ENCODE measurements at places on chromosomes 6 and 20.

GRCh38 chr20:22848364-22848763, 186.7 kb upstream of the SSTR4 start:
- DNase-seq: no peak

DNA sequence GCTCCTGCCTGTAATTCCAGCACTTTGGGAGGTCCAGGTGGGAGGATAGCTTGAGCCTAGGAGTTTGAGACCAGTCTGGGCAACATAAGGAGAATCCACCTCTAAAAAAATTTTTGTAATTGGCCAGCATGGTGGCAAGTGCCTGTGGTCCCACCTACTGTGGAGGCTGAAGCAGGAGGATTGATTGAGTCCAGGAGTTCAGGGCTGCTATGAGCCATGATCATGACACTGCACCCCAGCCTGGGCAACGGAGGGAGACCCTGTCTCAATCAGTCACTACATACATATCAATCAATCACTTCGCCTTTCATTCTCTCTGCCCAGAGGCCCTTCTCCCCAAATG, 1.1 kb upstream of the STK38 start:
- no peak for DNase-seq

DNA sequence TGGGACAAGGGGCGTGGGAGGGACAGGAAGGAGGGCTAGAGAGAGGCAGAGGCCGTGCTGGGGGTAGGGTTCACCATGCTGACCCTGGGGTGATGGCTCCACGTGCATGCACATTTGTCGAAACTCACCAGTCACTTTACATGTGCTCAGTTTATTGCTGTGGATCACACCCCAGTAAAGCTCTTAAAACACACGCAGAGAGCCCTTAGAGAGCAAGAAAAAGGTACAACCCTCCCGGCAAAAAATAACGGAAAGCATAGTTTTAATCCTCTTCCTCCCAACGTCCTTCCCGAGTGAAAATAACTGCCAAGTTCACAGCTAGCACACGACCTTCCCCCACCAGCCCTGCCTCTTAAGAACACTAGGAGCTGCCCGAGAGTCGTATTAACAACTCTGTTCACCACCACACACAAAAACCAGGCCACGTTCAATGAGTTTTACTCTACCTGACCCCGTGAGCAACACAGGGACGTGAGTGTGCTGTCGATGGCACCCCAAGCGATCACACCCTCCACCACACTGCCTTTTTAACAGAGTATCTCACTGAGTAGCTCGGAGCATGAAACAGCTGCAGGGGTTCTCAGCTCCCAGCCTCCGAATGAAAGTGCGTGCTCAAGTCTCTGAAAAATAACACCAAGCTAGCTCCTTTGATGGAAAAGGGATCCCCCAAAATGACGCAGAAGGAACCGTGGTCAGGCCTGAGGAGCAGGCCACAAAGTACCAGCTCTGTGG, 39.7 kb downstream of the TAF4 start:
- no peak for DNase-seq

DNA sequence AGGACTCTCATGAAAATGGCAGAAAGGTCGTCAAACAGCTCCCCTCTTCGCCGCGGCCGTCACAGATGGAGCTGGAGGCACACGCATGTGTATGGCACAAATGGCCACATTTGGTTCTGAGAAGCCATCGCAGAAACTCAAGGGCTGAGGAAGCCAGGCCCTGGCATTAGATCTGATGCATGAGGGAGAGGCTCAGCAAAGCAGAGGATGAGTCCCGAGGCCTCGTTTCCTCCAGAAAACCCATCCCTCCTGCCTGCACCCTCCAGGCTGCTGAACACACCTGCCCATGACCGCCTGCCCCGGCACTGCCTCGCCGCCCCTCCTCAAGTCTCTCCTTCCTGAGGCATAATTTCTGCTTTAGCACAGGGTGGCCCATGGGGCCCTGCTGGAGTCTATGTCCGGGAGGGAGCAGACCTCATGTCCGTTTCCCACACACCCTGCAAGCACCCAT, 240.3 kb downstream of the DLL1 start:
- DNase-seq: no peak

DNA sequence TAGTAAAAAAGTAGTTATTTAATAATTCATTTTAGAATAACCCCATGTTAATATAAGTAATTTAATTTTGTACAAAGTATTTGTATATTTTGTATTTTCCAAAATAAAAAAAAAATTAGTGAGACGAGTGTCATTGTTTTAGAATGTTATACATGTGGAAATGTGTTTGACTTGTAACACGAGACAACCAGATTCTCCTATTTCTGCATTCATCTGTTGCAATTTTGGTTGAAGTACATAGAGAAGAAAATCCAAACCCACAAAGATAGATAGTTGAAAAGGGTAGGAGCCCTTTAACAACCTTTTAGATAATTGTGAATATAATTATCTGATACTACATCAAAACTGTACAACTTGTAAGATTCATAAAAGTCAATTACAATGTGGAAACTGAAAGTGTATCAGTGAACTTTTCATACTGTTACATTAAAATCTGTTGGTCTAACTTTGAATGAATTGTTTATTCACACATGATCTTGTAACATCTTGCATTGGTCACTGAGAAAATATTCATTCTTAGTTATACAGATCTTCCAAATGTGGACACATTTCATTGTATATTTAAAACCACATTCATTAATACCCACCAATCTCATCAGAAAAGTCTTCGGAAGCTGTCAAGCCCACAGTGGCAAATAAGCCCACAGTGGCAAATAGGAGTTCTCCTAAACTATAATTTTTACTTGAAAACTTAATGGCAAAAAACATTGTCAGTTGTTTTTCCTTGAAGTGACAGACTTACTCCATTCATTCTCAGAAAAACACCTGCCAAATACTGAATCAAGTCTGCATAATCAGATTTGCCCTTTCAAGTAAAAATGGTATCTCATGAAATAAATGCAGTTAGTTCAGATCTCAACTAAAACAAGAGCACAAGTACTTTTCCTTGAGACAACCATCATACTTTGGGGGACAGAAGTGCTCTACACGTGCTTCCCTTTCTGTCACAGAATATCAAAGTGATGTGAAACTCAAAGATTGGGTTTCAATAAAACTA, 52.8 kb downstream of the FKBP5 start:
- DNase-seq: no peak

DNA sequence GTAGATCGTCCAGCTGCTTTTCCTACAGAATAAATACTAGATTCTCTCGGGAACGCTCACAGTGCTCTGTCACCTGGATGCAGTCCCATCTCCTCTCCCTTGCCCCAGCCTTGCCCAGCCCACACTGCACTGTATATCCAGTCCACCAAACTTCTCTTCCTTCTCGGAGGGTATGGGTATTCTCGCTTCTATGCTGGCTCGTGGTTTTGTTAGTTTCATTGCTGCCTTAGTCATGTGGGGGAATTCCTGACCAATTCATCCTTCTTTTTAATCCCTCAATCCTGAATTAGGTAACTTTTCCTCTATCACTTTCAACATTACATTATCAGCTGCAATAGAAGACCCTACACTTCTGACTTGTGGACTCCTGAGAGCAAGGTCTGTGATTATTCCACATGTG, 252.4 kb downstream of the GMDS start:
- DNase-seq: no peak

DNA sequence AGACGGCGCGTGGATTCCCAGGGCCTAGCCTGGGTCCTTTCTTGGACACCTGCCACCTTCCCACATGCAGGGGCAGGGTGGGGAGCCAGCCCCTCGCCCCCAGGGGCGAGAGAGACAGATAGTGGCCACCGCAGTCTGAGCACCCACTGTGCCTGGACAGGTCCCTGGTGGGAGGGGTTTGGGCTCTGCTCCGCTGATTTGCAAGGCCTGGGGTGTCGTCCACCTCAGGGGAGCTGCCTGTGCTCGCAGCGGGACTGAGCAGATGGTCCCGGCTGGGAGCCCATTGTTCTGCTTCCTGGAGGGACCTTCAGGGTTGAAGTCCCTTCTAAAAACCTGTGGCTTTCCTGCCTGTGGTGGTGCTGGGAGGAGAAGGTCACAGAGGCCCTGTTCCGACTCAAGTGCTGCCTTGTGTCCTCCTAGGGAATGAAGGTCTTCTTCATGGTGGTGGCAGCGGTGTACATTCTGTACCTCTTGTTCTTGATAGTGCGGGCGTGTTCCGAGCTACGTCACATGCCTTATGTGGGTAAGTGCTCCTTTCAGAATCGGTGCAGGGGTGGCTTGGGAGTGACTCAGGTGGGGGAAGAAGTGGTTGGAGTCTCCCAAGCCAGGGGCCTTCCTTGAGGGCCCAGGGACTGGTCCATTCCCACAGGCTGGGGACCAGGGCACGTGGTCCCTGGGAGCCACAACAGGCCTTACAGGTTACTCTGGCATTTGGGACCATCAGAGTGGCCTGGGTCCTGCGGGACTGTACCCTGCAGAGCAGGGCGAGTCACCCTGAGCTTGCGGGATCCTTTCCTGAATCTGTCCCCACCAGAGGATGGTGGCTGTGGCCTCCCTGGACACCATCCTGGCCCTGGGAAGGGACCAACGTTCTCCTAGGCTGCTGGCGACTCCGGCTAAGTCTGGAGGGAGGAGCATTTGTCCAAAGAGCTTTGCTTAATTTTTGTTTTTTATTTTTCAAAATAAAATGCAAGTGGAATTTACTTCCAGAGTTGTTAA, 19.6 kb downstream of the DYNLT1 start:
- DNase-seq: peak; percentile 45

- DNase-seq: no peak
Measured at GRCh38 chr6:16318538-16318937, 80.2 kb downstream of the GMPR start.
